DMS79 treated with DMSO at 0.1 percent for 48 hours (cell line): ENCODE measurements at places on chromosomes 5 and 9.

- DNase-seq: no peak
Measured at GRCh38 chr9:88216126-88216995, 78.1 kb upstream of the SPATA31C2 start.

DNA sequence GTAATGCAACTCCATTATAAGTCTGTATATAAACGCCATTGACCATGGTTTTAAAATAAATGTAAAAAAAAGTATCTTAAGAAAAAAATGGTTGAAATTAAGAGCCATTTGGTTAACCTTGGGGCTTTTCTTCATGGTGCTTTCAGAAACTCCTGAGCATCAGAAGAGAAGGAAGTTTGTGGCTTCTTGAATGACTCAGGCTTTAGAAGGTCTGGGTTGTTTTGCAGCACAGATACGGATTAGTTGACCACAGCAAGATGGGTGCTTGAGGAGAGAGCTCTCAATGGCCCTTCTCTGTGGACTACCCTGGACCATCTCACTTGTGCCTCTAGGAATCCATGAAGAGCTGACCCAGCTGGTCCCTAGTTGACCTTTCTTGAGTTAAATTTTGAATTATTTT, 189.5 kb downstream of the TMEM38B start:
- DNase-seq: no peak

DNA sequence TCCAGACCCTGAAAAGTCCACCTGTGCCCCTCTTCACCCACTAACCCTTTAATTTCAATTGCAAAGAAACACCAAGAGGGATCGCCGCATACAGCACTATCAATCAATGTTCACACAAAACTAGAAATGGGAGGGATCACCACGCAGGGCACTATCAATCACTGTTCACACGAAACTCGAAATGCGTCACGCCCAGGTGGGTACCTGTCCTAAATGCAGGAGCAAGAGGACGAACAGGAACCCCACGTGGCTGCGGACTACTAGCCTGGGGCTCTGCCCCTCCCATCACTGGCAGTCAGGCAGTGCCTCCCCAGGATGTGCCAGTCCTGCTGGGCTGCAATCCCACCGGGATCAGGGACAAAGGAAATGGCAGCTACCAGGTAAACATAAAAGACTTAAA, 28.2 kb downstream of the RASGEF1C start:
- DNase-seq: no peak

DNA sequence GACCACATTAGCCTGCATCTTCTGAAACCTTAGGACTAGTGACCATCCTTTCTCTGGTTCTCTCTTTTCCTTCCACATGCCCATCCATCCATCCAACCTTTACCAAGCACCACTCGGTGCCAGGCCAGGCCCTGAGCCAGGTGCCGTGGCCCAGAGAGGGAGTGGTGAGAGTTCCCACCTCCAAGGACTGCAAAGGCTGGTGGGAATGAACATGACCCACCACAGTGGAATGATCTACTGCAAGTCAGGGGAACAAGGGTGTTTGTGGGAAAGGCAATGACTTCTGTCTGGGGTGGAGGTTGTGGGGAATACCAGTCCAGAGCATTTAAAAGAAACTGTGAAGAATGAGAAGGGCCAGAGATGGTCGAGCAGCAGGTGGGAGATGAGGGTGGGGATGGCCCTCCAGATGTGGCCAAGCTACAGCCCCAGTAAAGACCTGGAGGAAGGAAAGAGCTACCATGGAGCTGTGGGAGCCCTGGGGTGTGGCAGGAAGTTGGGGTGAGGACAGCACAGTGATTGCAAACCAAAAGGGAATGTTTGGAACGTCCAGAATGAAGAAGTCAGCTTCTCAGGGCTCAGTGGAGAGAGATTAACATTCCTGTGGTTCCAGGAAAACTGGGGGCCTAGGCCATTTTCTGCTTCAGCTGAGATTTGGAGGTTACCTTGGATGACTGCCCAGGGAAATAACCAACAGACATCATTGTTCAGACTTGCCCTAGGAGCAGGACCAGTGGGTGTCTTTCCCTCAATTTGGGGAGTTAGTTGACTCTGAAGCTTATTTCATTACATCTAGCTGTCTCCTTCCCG, 30.7 kb upstream of the CORO2A start:
- peak; percentile 26 for DNase-seq

GRCh38 chr5:78753093-78753531, 104.5 kb upstream of the LHFPL2 start:
- DNase-seq: no peak
